GM23338 (cell line): ENCODE measurements at places on chromosomes 1 and 21.

DNA sequence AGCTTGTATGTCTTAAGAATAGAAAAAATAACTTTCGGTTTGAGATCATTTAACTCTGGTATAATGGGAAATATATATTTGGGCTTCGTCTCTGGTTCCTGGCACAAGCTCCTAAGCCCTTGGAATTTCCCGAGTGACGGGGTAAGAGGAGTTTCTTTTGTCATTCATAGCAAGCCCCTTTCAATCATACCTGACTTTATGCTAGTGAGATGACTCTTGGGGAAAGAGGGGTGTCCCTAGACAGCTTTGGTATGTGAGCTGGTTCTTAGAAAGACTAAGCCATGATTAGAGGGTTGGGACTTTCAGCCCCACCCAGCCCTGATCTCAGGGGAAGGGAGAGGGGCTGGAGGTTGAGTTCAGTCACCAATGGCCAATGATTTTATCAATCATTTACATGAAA, 13.9 kb upstream of the MTARC1 start:
- peak; percentile 14 for DNase-seq

GRCh38 chr1:83942914-83943313, 56.0 kb downstream of the TTLL7 start:
- DNase-seq = peak; percentile 42

- no peak for DNase-seq
These were observed 171.6 kb upstream of the C1orf174 start for GRCh38 chr1:4071653-4072052.

DNA sequence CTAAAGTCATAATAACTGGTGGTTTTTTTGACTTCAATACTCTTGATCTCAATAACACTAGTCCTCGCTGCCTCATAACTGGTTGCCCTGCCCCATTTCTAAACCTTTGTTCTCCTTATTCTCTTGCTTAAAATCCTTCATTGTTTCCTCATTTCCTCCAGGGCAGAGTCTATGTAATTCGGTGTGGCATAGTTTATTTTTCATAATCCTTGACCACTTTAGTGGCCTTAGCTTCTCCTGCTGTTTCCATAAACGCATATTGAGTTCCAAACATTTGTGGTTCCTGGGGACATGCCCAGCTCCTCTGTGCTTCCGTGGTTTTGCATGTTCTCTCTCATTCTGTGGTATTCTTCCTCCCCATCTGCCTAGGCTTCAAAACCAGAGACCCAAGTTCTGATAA, 19.0 kb upstream of the TLCD4 start:
- DNase-seq = no peak

DNA sequence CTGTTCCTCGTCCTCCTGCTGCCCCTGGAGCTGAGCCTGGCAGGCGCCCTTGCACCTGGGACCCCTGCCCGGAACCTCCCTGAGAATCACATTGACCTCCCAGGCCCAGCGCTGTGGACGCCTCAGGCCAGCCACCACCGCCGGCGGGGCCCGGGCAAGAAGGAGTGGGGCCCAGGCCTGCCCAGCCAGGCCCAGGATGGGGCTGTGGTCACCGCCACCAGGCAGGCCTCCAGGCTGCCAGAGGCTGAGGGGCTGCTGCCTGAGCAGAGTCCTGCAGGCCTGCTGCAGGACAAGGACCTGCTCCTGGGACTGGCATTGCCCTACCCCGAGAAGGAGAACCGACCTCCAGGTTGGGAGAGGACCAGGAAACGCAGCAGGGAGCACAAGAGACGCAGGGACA, 14.8 kb downstream of the DRAXIN start:
- DNase-seq = no peak

GRCh38 chr1:211705467-211706091, 30.2 kb upstream of the NEK2 start:
- DNase-seq = no peak

GRCh38 chr1:207941665-207942064, 30.7 kb upstream of the CD34 start:
- no peak for DNase-seq

DNA sequence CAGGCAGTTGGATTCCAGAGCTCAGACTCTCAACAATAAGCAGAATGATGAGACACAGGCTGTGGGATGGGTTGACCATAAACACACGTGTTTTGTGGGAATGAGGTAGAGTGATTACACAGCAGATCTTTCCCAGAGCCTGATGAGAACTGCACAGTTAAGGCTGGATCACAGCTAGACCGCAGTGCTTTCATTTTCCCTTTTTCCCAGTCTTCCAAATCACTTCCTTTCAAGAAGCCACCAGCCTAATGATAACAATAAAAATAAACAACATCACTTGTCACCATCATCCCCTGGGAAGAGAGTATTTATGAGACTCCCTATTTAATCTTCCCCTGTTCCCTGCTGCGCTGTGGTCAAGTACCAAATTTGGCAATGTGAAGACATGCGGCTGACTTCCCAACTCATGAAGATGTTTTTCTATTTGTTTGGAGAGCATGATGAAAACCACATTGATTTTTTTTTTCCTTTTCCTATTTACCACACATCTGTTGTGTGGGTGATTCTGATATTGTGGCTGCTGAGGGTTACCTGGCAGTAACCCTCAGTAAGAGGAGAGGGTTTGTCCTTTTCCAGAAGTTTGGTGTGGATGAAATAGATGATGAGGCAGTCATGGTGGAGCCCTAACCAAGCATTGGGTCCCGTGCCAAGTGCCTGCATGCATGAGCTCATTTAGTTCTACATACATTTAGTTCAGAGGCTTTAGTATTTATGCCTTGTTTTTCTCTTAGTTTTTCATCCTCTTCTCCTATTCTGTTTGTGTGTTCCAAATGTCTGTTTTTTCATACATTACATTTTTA, 248.9 kb upstream of the HOOK1 start:
- no peak for DNase-seq

DNA sequence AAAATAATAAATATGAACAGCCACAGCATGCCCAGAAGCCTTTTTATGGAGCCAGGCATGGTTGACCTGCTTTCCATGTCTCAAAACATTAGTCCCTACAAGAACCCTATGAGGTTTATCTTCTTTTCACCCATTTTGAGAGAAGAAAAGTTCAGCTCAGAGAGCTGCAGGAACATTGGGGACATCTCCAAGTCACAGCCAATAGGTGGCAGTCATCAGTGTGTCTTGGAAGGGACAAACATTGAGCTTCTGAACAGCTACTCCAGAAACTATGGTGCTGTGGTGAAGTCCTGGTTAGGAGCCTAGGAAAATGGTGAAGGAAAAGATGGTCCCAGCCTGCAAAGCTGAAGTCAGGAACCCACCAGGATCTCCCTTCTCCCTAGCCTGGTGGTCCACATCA, 73.6 kb downstream of the JMJD4 start:
- DNase-seq = peak; percentile 29

DNA sequence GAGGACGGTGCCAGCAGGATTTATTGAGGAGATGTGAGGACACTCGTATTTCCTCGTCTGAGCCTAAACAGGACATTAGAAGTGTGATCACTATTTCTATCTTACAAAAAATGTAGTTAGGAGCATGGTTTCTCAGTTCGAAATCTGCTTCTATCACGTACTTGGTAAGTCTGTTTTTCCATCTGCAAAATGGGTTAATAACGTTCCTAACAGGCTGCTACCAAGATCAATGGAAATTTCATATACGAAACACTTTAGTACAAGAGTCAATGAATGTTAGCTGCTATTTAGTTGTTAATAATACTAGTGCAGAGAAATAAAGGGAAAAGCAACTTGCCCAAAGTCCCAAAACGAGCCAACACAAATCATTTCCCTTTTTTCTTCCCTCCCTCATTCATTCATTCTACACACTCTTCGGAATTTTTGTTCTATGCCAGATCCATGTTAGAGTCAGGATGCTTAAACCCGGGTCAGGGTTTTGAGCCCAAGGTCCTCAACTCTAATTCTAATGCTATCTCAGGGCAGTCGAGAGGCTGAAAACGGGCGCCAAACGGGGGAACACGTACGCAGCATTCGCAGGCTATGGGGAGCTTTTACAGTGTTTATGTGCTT, 608 bp downstream of the SNRNP40 start:
- DNase-seq = no peak

- no peak for DNase-seq
These were observed 132.2 kb downstream of the GLUL start for GRCh38 chr1:182259229-182259872.

- no peak for DNase-seq
These were observed 2.9 kb upstream of the PLA2G2F start for GRCh38 chr1:20136249-20136648.

GRCh38 chr21:33434770-33435360, 31.7 kb downstream of the IFNGR2 start:
- no peak for DNase-seq

GRCh38 chr1:32336963-32337675, 1.1 kb upstream of the MARCKSL1 start:
- no peak for DNase-seq

DNA sequence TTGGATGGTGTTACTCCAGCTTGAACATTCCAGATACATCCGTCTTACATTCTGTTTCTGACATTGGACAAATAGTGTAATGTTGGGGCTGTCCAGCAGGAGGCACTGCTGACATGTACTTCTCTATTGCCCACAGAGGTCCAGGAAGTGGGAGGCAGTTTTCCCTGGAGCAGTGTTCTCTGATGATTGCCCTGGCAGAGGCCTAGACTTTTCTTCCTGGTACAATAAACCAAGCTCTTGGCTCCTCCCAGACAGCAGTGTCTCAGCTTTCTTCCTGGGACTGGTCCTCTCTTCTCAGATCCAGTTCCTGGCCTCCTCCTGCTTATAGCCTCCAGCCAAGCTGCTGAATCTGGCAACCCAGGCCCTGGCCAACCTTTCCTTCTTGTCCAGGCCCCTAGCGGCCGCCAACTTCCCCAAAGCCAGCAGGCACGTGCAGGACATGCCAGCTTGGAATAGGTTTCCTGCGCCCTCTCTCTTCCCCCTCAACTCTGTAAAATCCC, 14.9 kb upstream of the IFNLR1 start:
- peak; percentile 89 for DNase-seq

- peak; percentile 93 for DNase-seq
These were observed at the start of gene PTGS2 for GRCh38 chr1:186680245-186681061. Gene PTGS2 (minus strand): TSS chr1:186680423. CDS start chr1:186680290, 133 bp downstream.

GRCh38 chr1:176177764-176178163, 29.3 kb downstream of the COP1 start:
- no peak for DNase-seq

DNA sequence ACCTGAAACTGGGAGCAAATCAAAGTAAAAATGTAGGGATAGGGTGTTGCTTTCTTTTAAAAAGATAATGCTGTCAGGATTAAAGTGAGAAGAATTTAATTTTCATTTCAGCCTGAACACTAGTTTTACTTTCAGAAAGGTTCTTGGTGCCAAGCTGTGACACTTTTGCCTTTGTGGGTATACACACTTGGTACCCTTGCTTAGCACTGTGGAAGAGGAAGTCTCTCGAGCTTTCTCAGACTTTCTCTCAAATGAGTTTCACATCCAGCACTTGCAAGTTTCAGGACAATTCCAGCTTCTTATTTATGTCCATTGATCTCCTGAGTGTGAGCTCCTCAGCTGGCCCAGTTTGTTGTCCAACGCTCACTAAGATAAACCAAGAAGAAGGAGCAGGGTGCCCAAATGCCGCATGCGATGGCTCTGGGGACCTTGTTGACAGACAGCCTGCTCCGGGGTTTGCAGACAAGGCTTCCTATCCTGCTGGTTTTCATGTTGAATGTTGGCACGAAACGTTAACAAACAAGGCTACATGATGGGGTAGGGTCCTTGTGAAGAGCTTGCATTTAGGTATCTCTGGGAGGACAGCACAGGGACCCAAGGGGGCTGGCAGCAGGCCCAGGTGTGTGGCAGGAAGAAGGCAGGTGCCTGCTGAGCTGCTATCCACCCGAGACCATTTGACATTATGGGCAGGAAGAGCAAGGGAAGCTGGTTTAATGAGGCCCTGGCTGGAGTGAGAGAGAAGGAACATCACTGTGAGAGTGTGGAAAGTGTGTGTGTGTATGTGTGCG, 79.7 kb downstream of the POFUT2 start:
- DNase-seq = no peak

DNA sequence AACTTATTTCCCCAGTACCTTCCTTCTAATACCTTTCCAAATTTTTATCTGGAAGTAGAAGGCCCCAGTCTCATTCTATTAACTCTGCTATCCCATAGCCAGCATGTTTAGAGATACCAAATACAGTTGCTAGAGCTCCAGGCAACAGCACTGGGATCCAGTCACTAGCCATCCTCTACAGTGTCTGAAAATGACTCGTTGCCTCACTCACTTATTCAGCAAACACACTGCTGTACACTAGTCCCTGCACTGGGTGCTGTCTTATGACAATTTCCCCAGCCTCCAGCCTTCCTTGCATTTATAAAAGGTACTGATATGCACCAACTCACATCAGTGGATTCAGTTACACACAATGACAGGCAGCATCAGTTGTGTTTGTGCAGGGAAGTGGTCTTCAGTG, 179.0 kb downstream of the DSCAM start:
- DNase-seq = no peak

- DNase-seq = peak; percentile 57
These were observed 36.8 kb downstream of the RAP1A start for GRCh38 chr1:111656086-111657017.

DNA sequence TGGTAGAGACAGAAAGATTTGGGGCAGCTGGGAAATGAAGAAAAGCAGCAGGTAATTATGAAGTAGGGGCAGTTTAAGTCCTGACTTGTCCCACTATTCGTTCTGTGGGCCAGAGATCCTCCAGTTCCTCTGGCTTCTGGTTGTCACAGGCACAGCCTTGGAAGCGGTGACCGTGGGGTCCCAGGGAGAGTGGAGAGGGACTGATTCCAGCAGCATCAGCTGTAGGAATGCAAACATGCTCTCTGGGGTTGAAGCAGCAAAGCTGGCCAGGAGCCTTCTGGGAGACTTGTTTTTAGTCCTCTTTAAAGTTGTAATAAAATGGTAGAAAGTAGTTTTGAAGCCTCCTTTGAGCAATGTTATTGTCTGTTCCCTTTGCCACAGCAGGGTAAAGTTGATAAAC, 488.0 kb downstream of the LMO4 start:
- no peak for DNase-seq

DNA sequence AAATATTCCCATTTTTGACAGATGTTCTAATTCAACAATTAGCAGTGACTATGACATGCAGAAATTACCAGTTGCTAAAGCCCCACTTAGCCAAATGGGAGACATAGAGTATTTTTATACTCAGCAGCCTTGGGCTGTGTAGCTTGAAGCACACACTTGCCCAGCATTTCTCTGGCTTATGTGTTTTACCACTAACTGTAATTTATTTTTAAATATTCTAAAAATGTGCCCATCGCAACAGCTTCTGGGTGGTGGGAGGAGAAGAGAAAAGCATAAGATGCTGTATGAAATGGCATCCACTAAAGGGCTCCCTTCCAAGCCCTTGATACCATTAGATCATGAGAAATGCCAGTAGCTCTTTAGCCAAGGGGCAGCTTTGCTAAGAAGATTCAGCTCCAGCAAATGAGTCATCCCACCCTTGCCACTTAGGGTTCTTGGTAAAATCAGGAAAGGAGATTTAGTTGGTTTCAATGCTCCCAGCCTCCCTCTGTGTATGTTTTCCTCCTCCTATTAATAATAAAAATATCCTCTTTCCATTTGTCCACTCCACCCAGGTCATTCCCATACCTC, 462.7 kb upstream of the DEPDC1 start:
- no peak for DNase-seq
